ENCODE measurements at places on chromosomes 6 and 20.
A peak's percentile ranks its signal among the peaks of the same experiment; 100 is the strongest.

DNA sequence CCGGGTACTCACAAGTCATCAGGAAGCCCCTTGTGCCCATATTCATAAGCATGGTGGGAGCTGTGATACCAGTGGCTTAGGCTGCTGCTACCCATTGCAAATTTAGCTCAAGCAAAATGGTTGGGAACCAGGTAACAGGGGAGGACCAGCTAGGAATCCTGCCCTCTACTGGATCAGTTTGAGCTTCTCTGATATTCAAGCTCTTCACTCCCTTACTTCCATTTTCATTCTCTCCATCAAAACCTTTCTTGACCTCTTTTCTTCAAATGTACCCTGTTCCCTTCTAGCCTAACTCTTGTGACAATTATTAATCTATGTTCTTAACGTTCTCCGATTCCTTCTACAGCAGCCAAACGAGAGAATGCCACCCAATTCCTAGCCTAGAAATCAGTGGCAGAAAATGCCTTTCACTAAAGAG lies 9.7 kb downstream of the NOL7 start:
- DNase-seq = no peak

- no peak for DNase-seq
Measured at GRCh38 chr20:56513161-56514150, 11.1 kb upstream of the FAM209A start.

DNA sequence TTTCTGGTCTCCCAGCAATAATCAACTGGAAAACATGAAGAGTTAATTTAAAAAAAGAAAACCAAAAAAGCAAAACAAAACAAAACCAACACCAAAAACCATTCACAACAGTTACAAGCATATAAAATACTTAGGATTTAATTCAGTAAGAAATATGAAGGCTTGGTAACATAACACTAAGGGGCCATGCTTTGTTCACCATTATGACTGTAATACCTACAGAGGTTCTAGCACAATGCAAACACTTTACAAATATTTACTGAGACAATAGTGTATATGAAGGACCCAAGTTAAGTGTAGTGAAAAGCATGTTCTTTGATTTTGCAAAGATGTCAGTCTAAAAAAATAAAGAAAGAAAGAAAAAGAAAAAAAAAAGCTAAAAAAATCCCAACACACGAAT lies 109.8 kb upstream of the EMILIN3 start:
- DNase-seq = no peak

DNA sequence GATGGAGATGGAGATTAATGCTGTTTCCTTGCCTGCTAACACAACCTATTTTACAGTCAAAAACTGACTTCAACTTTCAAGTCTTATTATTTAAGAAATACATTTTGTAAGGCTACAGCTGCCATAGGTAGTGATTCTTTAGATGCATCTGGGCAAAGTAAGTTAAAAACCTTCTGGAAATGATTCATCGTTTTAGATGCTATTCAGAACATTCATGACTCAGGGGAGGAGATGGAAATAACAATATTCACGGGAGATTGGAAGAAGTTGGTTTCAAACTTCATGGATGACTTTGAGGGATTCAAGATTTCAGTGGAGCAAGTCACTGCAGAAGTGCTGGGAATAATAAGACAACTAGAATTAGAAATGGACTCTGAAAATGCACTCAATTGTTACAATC lies 174.9 kb upstream of the GGTLC1 start:
- DNase-seq = no peak

- DNase-seq = no peak
Measured at GRCh38 chr6:90660931-90661330, 74.1 kb upstream of the MAP3K7 start.

GRCh38 chr6:62746968-62747367 lies 460.9 kb upstream of the KHDRBS2 start:
- no peak for DNase-seq

DNA sequence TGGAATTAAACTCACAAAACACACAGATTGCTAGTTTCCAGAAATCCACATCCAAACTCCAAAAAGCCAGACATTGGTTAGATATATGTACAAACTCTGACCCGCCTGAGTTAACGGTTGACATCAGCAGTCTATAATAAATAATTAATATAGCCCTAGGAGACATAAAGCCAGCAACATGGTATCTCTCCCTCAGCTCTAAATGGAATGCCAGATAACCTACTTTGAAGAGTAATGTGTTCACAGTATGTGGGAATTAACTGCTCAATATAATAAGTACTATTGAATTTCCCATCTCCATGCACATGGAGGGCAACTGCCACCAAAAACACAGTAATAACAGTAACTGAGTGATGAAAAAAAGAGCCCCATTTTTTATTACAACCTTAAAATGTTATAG lies 383.2 kb downstream of the CD83 start:
- DNase-seq = no peak

GRCh38 chr6:141123049-141123448 lies 1009.7 kb upstream of the GJE1 start:
- DNase-seq = no peak

DNA sequence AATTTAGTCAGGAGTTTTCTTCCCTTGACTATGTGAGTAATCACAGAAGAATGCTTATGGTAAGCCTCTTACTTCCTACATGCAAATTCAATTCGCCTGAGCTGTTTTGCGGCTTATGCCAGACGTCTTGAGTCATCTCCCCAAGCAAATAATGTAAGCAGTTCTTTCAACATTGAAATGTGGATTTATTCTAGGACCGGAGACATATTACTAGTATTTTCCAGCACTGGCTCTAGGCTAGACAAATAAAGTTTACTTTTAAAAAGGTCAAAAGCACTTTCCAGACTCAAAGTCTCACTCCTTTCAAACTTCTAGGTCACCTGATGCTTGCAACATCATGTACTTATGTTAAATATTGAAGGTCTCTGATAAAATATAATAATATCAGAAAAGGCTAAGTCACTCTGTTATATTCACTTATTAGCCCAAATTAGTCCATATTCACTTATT lies 38.1 kb upstream of the NOX3 start:
- no peak for DNase-seq

GRCh38 chr20:52978851-52979250 lies 6.7 kb downstream of the TSHZ2 start:
- no peak for DNase-seq

- peak; percentile 37 for DNase-seq
Measured at GRCh38 chr20:62159839-62160238, 16.3 kb downstream of the SS18L1 start.

Measured in activated CD4-positive, CD25-positive, alpha-beta regulatory T cell (primary cell).